ENCODE measurements at places on chromosomes 4 and X.
A peak's percentile ranks its signal among the peaks of the same experiment; 100 is the strongest.

- no peak overlapping the region for H3K4me3 ChIP-seq
- no peaks in the 10 kb centered on the region for H3K27me3 ChIP-seq
- H3K36me3 ChIP-seq, result no peaks in the 10 kb centered on the region
- H3K4me1 ChIP-seq, result no peaks in the 10 kb centered on the region
- no peak overlapping the region for H3K27ac ChIP-seq
- no peak for DNase-seq
Measured at GRCh38 chrX:34437586-34437985, 219.5 kb downstream of the TMEM47 start.

DNA sequence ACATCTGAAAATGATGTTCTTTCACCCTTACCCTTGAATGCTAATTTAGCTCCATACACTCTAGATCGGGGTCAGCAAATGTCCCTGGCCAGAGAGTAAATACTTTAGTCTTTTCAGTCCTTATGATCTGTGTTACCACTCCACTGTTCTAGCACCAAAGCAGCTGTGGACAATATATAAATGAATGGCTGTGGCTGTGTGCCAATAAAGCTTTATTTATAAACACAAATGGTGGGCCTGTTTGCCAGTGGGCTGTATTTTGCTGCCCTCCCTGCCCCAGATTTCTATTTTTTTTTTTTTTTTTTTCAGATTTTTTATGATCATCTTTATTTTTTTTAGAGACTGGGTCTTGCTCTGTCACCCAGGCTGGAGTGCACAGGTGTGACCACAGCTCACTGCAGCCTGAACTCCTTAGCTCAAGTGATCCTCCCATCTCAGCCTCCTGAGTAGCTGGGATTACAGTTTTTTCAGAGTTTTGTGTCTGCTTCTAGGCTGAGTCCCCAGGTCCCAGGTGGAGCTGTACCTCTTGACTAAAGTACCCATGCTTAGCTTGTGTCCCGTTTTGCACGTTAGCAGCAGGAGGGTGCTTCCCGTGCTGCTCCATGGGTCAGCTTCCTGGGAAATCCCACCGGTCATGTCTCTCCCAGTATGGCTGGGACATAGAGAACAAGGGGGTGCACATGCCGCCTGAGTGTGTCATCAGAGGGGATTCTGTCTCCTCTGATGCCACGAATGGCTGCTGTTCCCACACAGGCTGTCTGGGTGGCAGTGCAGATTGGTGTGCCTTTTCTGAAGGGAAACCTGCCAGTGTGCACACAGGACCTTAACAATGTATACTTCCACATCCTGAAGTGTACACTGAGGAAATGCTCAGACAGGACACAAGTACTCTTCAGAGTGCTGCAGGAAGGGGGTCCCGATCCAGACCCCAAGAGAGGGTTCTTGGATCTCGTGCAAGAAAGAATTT lies 16.0 kb upstream of the GRPEL1 start:
- H3K27ac ChIP-seq, result no peak overlapping the region
- no peak for DNase-seq
- H3K4me1 ChIP-seq, result no peaks in the 10 kb centered on the region
- no peak overlapping the region for H3K4me3 ChIP-seq

GRCh38 chrX:9785944-9786797 lies at the start of gene SHROOM2:
TSS of gene SHROOM2 (plus strand) at chrX:9786429. CDS start at chrX:9786546, 117 bp downstream.
- H3K4me1 ChIP-seq, result no peaks in the 10 kb centered on the region
- no peaks in the 10 kb centered on the region for H3K27me3 ChIP-seq
- H3K4me3 ChIP-seq, result peak within 1 kb of the TSS; percentile 51
- no peaks in the 10 kb centered on the region for H3K36me3 ChIP-seq

DNA sequence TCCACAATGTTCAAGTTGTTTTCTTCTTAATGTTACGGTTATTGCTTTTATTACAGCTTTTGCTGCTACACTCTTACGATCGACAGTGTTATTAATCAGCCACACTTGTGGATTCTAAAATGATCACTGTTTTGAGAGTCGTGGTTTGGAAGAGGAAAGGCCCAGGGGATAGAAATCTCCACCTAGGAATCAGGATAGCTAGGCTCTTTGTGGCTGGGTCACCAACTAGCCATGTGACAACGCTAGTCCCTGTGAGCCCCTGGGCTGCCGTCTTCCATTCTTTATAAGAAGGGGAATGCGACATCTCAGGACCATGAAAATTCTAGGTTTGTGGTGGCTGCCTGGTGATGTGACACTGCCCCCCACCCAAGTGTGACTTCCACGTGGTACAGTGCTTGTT lies 380 bp downstream of the SLC34A2 start:
- no peak for DNase-seq
- H3K27me3 ChIP-seq, result peaks cover 16% of the 10 kb centered on the region
- H3K27ac ChIP-seq, result no peak overlapping the region
- peak overlapping the region; percentile 3 for H3K4me3 ChIP-seq
- H3K4me1 ChIP-seq, result peaks cover 3% of the 10 kb centered on the region
- H3K36me3 ChIP-seq, result no peaks in the 10 kb centered on the region

- H3K36me3 ChIP-seq, result no peaks in the 10 kb centered on the region
- H3K27ac ChIP-seq, result no peak overlapping the region
- H3K27me3 ChIP-seq, result peaks cover 3% of the 10 kb centered on the region
- no peaks in the 10 kb centered on the region for H3K4me1 ChIP-seq
- H3K4me3 ChIP-seq, result no peak overlapping the region
- no peak for DNase-seq
Measured at GRCh38 chrX:49712577-49712976, 16.8 kb upstream of the PAGE1 start.

DNA sequence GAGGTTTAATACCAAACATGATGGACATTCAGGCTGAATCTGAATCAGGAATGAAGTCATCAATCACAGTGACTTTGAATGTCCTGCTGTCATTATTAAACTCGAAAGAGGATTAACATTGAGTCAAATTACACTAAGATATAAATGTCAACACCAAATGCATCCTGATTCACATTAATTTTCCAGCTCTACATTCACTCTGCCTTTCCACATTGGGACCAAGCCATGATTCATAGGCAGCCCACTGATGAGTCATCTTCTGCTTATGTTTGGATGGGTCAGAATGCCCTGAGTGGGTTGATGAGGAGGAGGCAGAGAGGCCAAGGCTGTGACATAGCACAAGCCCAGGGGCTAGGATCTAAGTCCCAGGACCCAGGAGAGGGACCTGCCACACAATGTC lies 247.6 kb upstream of the RPS6KA3 start:
- no peaks in the 10 kb centered on the region for H3K36me3 ChIP-seq
- peaks cover 7% of the 10 kb centered on the region for H3K4me1 ChIP-seq
- no peak for DNase-seq
- no peak overlapping the region for H3K27ac ChIP-seq

DNA sequence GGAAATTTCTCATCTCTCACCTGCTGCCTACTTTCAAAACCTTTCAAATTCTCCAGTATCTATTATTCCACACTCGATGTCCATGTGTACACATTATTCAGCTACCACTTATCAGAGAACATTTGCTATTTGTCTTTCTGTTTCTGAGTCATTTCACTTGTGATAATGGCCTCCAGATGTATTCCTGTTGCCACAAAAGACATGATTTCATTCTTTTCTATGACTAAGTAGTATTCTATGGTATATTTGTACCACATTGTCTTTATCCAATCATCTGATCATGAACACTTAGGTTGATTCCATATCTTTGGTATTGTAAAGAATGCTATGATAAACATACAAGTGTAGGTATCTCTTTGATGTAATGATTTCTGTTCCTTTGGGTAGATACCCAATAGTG lies 310.1 kb upstream of the SPOCK3 start:
- H3K4me3 ChIP-seq, result no peak overlapping the region
- no peaks in the 10 kb centered on the region for H3K36me3 ChIP-seq
- H3K27me3 ChIP-seq, result no peaks in the 10 kb centered on the region
- DNase-seq, result no peak

DNA sequence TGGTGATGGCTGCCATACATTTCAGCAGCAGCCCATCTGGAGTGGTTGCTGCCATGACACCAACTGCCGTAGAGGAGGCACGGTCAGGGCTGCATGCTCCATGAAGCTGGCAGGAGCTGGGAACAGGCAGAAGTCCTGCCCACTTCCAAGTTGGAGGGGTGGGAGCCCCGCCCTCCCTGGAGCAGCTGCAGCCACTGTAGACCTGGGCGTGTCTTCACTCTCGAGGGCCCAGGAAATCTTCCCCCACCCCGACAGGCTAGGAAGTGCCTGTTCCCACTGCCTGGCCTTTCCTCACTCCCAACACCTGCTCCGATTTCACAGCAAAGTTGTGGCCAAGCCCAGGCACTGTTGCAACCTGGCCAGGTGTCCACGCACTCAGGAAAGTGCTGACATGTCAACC lies 42.3 kb downstream of the NALF2 start:
- no peak for DNase-seq
- H3K36me3 ChIP-seq, result no peaks in the 10 kb centered on the region
- H3K27ac ChIP-seq, result no peak overlapping the region
- no peaks in the 10 kb centered on the region for H3K27me3 ChIP-seq
- H3K4me3 ChIP-seq, result no peak overlapping the region

GRCh38 chr4:162622664-162623063 lies 458.9 kb upstream of the FSTL5 start:
- no peak overlapping the region for H3K4me3 ChIP-seq
- H3K4me1 ChIP-seq, result no peaks in the 10 kb centered on the region
- H3K36me3 ChIP-seq, result no peaks in the 10 kb centered on the region
- no peak for DNase-seq
- no peaks in the 10 kb centered on the region for H3K27me3 ChIP-seq

DNA sequence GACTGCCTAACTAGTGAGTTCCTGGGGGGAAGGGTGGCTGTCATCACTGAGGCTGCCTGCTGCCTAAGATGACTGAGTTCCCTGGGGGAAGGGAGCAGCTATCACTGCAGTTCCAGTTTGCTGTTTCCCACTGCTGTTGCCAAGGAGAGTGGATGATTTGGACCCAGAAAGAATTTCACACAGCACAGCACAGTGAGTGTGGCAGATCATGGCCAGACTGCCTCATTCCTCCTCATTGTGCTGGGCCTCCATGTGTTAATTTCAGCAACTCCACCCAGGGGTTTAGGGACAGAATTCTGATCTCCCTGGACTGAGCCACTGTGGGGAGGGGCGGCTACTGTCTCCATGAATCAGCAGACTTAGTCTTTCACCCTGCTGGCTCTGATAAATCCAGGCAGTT lies 125.0 kb downstream of the TEX13C start:
- H3K4me3 ChIP-seq, result no peak overlapping the region
- no peaks in the 10 kb centered on the region for H3K27me3 ChIP-seq
- DNase-seq, result no peak
- no peaks in the 10 kb centered on the region for H3K36me3 ChIP-seq

- no peak overlapping the region for H3K4me3 ChIP-seq
- no peak for DNase-seq
- H3K27ac ChIP-seq, result no peak overlapping the region
- peaks cover 2% of the 10 kb centered on the region for H3K4me1 ChIP-seq
Measured at GRCh38 chr4:145795521-145795920, 115.6 kb downstream of the C4orf51 start.

DNA sequence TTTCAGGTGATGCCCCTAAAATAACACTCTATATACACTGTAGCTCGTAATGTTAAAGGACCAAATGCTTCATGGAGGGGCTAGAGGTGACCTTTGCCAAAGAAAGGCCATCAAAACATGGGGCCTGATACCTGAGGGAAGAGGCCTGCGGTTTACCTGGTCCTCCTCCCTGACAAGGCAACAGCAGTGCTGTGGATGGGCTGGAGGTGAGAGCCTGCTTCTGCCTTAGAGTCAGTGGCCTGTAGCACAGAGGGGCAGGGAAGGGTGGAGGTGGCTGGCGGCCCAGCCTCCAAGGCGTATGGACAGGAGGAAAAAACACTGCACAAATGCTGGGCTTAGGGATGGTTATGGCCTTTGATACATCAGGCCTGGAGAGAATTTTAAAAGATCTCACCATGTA lies 137.8 kb upstream of the USP38 start:
- no peak overlapping the region for H3K27ac ChIP-seq
- DNase-seq, result no peak
- no peaks in the 10 kb centered on the region for H3K36me3 ChIP-seq
- H3K4me3 ChIP-seq, result no peak overlapping the region
- H3K27me3 ChIP-seq, result no peaks in the 10 kb centered on the region
- no peaks in the 10 kb centered on the region for H3K4me1 ChIP-seq

GRCh38 chr4:2728221-2728620 lies 27.9 kb downstream of the TNIP2 start:
- no peak overlapping the region for H3K27ac ChIP-seq
- DNase-seq, result no peak
- H3K4me1 ChIP-seq, result peaks cover 5% of the 10 kb centered on the region
- no peak overlapping the region for H3K4me3 ChIP-seq
- no peaks in the 10 kb centered on the region for H3K27me3 ChIP-seq

DNA sequence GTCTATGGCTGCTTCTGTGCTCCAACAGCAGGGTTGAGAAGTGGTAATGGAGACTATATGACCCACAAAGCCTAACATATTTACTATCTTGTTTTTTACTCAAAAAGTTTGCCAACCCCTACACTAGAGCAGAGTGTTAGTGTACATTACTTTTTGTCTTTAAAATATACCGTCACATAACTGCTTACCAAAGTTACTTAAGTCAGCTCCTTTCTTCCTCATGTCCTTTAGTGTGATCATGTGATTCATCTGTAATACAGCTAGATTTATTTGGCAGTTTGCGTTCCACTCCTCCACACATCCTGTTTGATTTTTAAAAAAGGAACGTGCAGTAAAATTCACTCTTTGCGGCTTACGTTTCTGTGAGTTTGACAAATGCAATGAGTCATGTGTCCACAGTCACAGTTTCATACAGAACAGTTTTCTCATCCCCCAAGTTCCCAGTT lies 162.4 kb upstream of the GPRIN3 start:
- peaks cover 7% of the 10 kb centered on the region for H3K4me1 ChIP-seq
- no peak overlapping the region for H3K4me3 ChIP-seq
- H3K36me3 ChIP-seq, result no peaks in the 10 kb centered on the region
- DNase-seq, result no peak
- H3K27me3 ChIP-seq, result peaks cover 1% of the 10 kb centered on the region

DNA sequence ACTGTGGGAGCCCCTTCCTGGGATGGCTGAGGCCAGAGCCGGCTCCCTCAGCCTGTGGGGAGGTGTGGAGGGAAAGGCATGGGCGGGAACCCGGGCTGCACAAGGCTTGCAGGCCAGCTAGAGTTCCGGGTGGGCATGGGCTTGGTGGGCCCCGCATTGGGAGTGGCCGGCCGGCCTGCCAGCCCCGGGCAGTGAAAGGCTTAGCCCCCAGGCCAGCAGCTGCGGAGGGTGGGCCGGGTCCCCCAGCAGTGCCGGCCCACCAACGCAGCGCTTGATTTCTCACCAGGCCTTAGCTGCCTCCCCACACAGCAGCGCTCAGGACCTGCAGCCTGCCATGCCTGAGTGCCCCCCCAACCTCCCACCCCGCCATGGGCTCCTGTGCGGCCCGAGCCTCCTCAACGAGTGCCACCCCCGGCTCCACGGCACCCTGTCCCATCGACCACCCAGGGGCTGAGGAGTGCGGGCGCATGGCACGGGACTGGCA lies 78.0 kb downstream of the COX7B2 start:
- H3K27me3 ChIP-seq, result no peaks in the 10 kb centered on the region
- no peak for DNase-seq
- no peak overlapping the region for H3K27ac ChIP-seq
- H3K4me1 ChIP-seq, result no peaks in the 10 kb centered on the region
- H3K36me3 ChIP-seq, result no peaks in the 10 kb centered on the region

- DNase-seq, result no peak
- H3K27ac ChIP-seq, result no peak overlapping the region
- H3K27me3 ChIP-seq, result no peaks in the 10 kb centered on the region
- no peak overlapping the region for H3K4me3 ChIP-seq
Measured at GRCh38 chrX:22139822-22140221, 107.7 kb downstream of the PHEX start.

GRCh38 chr4:184147858-184148737 lies 69.6 kb downstream of the ENPP6 start:
- no peak overlapping the region for H3K27ac ChIP-seq
- H3K27me3 ChIP-seq, result peaks cover 23% of the 10 kb centered on the region
- H3K36me3 ChIP-seq, result no peaks in the 10 kb centered on the region
- H3K4me1 ChIP-seq, result peaks cover 2% of the 10 kb centered on the region
- no peak overlapping the region for H3K4me3 ChIP-seq
- no peak for DNase-seq
